Activated naive CD4-positive, alpha-beta T cell treated with anti-CD3 and anti-CD28 coated beads, Interleukin-2, amount 50 U/mL, for 16 hours (primary cell): ENCODE measurements at places on chromosomes 5 and 9.

DNA sequence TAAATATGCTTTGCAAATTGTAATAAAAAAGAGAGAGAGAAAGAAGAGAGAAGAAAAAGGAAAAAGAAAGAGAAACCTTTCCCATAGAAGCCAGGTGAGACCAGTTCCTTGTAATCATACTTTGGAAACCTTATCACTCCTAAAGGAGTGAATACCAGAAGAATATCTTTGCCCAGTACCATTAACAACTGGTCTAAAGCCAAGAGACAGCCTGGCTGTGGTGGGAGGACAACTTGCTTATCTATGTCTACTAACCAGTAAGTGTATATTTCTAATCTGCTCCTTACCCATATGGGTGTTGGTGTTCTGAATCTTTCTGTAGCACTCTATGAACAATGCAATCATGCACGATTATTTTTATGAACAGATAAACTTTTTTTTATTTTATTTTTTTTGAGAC is 10.5 kb upstream of the TXN start:
- no peak for DNase-seq

DNA sequence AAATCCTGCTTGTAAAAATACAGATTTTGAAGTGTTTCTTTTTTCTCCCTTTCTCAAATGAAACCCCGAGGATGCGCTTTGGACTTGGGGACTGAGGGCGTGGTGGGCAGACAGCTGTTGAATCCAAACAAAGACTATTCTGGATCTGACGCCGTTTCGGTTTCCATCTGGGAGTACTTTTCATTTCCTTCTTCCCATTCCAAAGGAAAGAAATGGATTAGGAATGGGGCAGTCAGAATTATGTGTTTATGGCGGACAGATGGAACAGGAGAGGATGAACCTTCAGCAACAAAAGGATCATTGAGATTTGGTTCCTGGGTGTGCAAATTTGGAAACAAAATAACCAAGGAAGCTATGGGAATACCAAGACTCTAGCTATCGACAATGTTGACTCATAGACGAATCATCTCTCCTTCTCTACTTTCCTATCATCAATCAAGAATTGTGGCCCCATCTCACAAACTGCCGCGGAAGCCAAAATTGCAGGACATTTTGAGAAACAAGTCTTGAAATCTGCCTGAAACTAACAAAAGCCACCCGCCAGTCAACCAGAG is 300.6 kb downstream of the PARP8 start:
- DNase-seq: no peak

- no peak for DNase-seq
Observed at GRCh38 chr9:128323791-128324190, 1.2 kb downstream of the COQ4 start.

GRCh38 chr5:126837906-126838539 is 61.1 kb downstream of the LMNB1 start:
- no peak for DNase-seq

DNA sequence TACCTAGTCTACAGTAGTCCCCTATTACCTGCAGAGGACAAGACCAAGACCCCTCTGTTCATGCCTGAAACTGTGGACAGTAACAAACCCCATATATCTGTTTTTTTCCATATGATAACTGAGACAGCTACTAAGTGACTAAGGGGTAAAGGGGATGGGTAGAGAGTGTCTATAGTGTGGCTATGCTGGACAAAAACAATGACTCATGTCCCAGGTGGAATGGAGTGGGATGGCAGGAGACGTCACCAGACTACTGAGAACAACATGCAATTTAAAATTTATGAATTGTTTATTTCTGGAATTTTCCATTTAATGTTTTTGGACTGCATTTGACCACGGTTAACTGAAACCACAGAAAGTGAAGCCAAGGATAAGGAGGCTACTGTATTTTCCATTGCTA is 171.8 kb downstream of the AGTPBP1 start:
- no peak for DNase-seq

DNA sequence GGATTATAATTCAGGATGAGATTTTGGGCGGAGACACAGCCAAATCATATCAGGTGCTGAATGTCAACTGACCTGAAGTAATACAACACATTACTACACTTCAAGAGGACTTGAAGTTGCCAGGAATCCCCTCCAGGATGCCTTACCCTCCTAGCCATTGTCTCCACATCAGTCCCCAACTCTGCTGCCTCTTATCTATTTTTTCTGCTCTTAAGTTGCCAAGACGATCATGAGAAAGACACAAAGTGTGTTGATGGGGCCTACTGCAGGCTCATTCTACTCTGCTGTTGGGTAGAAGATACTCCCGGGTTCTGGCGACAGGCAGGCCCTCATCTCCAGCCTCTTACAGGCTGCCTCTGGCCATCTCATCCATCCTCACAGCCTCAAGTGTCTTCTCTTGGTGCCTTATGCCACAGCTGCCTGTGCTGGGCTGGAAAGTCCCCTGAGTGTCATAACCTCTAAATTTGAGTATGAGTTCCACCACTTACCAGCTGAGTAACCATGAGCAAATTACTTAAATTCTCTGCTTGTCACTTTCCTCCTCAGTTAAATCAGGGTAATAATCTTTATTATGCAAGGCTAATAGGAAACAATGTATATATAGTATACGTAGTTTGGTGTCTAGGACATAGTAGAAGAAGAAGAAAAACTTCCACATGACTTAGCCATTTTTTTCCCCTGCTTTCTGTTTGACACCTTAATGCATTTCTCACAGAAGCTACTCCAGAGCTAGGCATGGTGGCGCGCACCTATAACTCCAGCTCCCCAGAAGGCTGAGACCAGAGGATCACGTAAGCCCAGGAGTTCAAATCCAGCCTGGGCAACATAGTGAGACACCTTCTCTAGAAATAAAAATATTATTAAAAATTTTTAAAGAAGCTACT is 73.0 kb upstream of the SNX2 start:
- DNase-seq: no peak
